ENCODE measurements at places on chromosomes 4 and X. TPM values are rescaled to one million over a fixed set of nuclear protein-coding genes. Genes with fewer than 3 reads are reported as not detected.

COX7B2 gene
- total RNA-seq: not detected

CSAG2 gene
- not detected for total RNA-seq

SPIN2A gene
- 0.20 TPM for total RNA-seq

DNA sequence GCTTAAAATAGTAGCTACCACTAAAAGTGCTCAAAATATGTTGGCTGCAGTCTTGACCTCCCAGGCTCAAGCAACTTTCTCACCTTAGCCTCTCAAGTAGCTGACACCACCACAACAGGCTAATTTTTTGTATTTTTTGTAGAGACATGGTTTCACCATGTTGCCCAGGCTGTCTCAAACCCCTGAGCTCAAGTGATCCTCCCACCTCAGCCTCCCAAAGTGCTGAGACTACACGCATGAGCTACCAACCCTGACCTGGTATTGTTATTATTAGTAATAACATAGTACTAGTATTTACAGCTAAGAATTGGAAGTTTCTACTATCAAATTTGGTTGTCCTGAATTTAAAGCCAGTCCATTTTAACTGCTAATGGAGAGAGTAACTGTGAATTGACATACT is 18.0 kb downstream of the STAP1 start:
- DNase-seq: no peak
